ENCODE measurements at places on chromosomes 5 and 9.

DNA sequence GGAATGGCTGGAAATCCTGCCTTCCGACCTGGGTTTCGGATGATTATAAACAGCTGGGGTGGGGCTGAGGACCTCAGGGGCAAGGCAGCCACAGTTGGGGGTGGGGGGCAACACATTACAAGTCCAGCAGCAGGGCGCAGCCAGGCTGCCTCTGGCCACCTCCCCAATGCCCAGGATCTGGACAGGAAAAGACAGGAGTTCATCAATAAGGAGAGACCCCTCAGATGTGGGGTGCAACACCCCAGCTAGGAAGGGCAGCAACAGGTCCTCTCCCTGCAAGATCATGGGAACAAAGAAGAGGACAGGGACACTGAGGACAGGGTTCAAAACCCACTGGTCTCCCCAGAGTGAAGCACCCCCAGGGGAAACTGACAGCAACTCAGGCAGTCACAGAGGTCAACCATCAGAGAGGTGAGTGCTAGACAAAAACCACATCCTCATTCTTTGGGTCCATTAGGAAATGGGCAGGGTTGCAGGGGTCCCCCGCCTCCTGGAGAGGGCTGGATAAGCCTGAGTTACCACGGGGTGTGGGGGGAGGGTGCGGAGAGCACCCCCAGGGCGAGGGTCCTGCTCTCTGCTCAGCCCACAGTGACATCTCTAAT is 33.5 kb downstream of the SEMA4D start:
- no peak for DNase-seq

GRCh38 chr5:111518777-111519176 is 6.4 kb upstream of the STARD4 start:
- DNase-seq, result no peak

GRCh38 chr9:126498331-126498730 is 115.4 kb upstream of the LMX1B start:
- DNase-seq, result no peak

DNA sequence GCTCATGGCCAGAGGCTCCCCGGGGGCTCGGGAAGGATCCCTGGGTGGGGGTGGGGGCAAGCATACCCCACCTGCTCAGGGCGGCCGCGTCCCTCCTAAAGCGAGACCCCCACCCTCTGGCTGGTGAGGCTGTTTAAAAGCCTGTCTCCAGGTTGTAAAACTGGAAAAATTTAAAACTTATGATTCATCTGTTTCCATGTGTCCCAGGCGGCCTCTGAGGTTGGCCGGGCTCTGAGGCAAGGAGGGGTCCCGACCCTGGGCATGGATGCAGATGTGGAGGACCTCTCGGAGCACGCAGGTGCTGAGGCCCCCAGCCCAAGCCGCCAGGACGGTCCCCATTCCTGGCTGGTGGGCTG is 24.2 kb upstream of the TMEM250 start:
- DNase-seq, result no peak

All from activated naive CD8-positive, alpha-beta T cell treated with anti-CD3 and anti-CD28 coated beads, Interleukin-2, amount 50 U/mL, for 16 hours (primary cell).